SHP77 (cell line): ENCODE measurements at places on chromosomes 12 and 14.

DNA sequence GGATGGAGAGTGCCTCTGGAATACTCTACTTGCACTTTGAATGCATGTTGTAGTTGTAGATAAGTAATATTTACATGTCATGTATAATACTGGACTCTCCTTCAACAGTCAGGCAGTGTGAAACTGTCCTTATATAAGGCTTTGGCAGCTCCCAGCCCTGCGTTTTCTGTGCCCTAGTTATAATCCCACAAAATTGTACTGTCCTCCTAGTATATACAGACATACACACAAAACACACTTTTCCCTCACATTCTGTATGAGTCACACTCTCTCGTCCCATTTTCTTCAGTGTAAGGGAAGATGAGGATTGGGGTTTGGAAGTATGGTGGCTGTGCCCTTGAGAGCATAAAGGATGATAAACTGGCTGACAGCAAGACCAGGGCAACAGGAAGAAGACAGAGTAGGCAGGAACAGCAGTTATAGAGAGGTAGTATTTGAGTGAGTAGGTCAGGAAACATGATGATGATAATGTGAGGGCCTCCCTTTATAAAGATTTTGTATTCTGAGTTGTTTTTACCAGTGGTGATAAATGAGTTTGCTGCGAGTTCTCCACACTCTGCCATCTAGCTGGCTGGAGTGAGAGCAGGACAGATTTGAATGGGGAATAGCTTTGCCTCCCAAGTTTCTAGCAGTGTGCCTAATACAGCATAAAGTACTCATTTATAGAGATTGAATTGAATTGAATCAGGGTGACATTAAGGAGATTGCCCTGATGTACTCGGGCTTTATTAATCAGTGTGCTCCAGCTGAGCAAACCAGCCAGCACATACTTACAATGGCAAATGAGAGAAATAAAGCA lies 5.0 kb downstream of the CREBL2 start:
- no peak for DNase-seq

- no peak for DNase-seq
Measured at GRCh38 chr12:22803725-22804124, 178.8 kb downstream of the ETNK1 start.

DNA sequence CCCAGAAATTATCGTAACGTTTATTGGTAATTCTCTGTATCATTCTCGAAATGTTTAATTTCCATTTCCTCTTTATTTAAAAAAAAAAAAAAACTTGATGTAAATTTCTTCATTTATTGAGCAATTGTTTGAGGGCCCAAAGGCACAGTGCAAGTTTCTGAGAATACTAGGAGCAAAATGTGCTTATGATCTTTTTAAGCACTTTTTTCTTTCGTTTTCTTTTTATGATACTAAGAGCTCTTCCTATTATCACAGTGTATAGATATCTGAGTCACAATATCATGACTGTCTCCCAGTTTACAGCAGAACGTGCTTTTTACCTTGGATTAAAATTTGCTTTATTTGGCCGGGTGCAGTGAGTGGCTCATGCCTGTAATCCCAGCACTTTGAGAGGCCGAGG lies 5.6 kb downstream of the ATP2A2 start:
- DNase-seq = no peak

GRCh38 chr12:50960130-50960529 lies 7.8 kb downstream of the HIGD1C start:
- DNase-seq = no peak

- peak; percentile 32 for DNase-seq
Measured at GRCh38 chr14:88463318-88463717, 77.9 kb downstream of the SPATA7 start.

DNA sequence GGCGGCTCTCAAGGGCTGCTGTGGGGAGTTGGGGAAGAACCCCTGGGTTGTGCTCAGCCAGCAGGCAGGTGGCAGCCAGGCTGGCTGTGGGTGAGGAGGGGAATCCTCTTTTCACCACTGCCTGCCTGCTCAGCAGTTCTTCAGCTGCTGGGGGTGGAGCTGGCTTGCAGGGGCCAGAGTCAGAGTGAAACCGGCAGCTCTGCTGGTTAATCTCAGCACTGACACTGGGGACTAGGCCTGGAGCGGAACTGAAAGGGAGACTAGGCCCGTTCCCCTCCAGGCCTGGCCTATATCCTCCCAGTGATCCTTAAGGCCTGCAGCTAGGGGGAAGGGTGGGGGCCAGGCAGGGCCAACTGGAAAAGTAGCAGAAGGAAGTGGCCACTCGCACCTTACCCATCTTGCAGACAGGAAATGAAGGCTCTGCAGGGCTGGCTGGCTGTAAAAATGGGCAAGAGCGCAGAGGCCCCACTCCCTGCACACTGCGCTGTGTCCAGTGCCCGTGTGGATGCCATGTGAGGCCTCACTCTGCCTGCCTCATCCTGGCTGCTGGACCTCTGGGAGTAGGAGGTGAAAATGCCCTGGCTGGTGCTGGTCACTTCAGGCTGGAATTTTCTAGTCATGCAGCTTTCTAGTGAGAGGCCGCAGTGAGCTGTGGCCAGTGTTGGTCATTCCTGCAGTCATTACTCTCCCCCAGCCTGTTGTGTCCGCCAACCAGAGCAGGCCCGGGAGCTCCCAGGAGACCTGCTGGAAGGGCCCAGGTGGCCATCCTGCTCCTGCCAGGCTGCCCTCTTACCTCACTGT lies 39.4 kb downstream of the SH2B3 start:
- peak; percentile 12 for DNase-seq

GRCh38 chr14:101426466-101426865 lies 134.8 kb upstream of the DIO3 start:
- no peak for DNase-seq

DNA sequence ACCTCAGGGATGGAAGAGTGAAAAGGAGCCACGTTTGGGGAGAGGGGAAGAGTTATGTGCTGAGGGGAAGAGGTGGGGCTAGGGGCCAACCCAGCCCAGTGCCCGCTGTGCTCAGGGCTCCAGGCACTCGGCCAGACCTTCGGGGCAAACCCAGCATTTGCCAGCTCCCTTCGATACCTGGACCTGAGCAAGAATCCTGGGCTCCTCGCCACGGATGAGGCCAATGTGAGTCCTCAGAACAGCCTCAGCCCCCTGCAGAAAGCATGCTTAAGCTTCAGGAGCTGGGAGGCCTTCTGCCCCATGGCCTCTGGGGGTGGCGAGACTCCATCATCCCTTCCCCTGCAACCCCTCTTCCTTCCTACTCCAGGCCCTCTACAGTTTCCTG lies 5.0 kb downstream of the CARMIL3 start:
- no peak for DNase-seq

GRCh38 chr12:79451365-79451764 lies 239.4 kb downstream of the PAWR start:
- no peak for DNase-seq

DNA sequence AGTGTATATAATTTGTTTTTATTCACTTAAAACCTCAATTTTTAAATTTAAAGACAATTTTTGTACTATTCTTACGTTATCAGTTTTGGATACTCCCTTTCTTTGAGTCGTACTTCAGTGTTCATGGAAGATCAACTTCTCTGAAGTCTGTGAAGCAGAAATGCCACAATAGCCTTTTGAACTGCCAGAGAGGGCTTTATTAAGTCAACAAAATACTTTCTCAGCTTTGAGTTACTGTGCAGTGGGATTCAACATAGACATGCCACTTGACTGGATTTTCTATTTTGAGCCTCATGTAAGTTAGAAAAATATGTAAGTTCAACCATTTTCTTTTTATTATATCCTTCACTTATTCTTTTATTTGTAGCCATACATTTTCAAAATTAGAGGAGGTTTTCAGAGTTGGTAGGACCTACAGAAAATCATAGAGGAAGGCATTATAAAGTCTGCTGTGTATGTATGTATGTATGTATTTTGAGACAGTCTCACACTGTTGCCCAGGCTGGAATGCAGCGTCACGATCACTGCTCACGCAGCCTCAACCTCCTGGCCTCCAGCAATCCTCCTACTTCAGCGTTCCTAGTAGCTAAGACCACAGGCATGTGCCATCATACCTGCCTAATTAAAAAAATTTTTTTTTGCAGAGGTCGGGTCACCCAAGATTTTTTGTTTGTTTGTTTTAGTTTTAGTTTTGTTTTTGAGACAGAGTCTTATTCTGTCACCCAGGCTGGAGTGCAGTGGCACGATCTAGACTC lies 31.3 kb upstream of the BCAT1 start:
- no peak for DNase-seq

DNA sequence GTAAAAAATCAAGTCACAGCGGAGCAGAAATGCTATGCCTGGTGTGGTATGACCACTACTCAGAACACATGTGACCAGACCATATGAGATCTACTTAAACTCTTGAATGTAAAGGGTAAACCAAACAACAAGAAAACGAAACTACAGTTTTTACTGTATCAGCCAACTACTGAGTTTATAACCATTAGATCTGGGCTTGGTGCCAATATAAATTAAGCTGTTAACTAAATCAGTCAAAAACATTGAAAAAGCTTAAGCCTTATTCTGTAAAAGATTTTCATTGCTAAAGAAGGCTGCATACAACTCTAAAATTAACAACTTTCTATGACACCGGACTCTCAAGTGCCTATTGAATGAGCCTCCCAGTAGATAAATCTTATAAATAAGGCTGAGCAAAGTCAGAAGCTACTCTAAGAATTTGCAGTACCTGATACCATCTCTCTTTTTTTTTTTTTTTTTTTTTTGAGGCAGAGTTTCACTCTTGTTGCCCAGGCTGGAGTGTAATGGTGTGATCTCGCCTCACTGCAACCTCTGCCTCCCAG lies 35.4 kb downstream of the SPTLC2 start:
- no peak for DNase-seq

GRCh38 chr12:107267604-107268003 lies 174.3 kb upstream of the CRY1 start:
- no peak for DNase-seq

DNA sequence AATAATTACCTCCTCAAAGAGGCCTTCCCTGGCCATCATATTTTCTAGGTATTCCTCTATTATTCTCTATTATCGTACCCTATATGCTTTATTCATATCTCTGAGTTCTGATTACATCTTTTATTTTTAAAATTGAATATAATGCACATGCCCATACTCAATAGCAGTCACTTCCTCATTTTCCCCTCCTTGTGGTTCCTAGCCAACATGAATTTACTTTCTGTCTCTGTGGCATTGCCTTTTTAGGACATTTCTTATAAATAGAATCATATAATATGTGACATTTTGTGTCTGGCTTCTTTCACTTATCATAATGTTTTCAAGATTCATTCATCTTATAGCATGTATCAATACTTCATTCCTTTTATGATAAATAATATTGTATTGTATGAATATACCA lies 74.4 kb upstream of the TRHDE start:
- DNase-seq = no peak

DNA sequence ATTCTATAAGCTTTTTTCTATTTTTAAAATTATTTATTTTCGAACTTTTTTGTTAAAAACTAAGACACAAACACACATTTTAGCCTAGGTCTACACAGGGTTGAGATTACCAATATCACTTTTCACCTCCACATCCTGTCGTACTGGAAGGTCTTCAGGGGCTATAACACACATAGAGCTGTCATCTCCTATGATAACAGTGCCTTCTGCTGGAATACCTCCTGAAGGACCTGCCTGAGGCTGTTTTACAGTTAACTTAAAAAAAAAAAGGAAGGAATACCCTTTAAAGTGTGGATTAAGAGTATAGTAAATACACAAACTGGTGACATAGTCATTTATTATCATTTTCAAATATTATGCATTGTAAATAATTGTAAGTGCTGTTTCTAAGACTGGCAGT lies 43.0 kb downstream of the RASSF8 start:
- peak; percentile 6 for DNase-seq

DNA sequence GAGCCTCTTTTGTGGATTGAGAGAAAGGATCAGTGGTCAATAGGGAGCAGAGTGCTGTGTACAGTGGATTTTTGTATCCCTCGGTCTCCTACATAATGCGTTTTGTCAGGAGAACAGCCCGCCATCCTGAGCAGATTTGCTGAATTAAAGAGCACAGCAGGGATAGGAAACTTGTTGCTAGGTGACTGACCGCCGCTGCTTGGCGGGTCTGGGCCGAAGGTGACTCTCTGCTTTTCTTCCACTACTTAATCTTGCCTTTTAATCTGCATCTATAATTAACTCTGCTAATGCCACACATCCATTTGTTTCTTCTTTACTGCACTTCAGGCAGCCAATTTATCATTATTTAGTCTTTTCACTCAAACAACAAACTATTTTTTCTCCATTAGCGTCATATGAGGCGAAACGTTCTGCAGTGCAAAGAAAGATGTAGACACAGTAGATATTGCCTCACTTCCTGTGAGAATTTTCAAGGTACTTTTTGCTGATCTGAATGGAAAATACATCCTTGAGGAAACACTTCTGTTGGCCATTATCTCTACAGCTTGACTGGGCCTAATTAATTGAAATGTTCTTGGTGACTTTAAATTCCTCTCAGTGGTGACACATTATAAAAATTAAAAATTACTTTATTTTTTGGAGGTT lies 108.0 kb downstream of the PPM1A start:
- no peak for DNase-seq

DNA sequence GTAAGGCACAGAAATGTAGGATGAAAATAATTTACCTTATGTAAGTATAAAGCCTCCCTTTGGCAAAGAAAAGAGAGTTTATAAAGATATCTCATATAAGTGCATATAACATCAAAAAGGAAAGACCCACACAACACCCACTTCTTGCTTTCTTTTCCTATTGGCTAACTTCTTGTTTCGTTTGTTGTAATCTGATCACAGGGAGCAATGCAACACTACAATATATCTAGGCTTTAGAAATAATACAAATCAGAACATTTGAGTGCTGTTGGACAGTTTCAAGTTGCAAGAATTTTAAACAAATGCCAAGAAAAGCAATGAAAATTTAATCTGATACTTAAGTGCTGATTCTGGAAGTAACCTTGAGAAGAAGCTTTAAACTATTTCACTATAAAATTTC lies 1.3 kb downstream of the FGD6 start:
- no peak for DNase-seq

DNA sequence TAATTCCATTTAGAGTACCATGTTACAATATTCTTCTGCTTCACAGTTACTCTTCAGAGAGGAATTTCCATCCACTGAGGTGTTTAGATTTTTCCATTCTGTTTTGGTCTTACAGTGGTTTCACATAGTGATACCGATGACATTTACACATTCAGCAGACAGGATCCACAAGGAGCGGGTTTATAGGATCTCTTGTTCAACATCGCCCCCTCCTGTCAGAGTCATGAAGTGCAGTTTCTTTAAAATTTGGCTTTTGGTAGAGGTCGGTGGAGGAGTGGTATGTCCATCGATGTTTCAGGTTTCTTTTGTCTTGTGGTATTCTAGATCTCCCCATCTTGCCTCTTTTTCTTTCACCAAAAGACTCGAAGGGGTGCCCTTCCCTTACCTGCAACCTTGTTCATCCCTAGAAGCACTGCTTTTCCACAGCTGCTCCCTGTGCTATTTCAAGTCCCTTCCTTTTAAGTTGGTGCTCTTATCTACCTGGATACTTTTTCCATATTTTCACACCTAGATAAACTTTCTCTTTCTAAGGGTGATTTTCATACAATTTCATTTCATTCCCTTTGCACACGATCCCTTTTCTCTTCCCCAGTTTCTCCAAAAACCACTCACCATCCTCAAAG lies 181.3 kb downstream of the ITPR2 start:
- DNase-seq = peak; percentile 50

DNA sequence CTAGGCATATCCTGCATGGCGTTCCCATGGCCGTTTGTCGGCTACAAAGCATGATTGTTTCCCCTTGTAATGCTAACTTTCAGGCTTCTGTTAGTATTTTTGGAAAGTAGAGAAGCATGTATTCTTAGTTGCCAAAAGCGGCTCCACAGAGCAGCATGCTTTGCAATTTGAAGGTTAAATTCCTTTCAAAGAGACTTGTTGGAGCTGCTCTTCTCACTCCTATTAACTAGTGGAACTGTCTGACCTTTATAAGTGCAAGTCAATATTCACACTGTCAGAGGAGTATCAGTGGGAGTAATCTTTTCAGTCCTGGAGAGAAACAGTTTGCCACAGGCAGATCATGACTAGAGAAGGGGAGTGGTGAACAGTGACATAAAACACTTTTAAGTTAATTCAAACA lies 656.1 kb upstream of the NOVA1 start:
- DNase-seq = no peak
